HEK293T (cell line): ENCODE measurements at places on chromosomes 16 and 17.

- no peak for DNase-seq
These were observed 589.8 kb downstream of the HS3ST4 start for GRCh38 chr16:26281381-26282110.

DNA sequence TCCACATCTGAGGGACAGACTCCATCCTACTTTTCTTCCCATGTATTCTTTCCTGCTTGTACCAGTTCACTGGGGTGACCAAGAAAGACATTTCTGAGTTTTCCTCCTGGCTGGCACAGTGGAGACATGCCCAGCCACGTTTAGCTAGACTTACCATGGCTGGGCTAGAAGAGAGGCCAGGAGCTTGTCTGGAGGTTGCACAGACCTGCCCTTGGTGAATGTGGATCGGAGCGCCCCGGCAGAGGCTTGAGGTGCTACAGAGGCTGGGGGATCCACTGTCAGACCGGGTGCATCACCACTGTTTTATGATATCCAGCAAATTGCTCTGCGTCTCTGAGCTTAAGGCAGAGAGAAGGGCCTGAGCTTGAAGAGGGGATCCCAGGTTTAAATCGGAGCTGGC, 3.5 kb downstream of the IL4R start:
- DNase-seq = no peak

DNA sequence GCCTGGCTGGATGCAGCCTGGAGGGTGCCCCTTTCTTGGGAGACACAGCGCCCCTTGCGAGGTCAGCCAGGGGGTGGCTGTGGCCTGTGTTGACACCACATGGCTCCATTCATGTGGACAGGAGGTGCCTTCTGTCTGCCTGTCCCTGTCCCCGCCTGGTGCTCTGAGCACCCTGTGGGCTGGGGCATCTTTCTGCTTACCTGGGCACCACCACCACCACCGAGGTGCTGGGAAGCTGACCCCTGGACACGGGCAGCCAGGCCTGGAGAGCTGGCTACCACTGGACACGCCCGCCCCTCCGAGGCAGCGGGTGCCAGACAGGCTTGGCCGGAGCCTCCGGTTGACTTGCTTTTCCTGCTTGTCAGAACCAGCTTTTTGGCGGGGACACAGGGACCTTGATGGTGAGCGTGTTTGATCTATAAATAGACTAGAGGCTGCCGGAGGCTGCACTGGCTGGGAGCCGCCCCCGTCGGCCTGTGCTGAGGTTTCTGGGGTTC, 121.3 kb upstream of the GSE1 start:
- DNase-seq = no peak

DNA sequence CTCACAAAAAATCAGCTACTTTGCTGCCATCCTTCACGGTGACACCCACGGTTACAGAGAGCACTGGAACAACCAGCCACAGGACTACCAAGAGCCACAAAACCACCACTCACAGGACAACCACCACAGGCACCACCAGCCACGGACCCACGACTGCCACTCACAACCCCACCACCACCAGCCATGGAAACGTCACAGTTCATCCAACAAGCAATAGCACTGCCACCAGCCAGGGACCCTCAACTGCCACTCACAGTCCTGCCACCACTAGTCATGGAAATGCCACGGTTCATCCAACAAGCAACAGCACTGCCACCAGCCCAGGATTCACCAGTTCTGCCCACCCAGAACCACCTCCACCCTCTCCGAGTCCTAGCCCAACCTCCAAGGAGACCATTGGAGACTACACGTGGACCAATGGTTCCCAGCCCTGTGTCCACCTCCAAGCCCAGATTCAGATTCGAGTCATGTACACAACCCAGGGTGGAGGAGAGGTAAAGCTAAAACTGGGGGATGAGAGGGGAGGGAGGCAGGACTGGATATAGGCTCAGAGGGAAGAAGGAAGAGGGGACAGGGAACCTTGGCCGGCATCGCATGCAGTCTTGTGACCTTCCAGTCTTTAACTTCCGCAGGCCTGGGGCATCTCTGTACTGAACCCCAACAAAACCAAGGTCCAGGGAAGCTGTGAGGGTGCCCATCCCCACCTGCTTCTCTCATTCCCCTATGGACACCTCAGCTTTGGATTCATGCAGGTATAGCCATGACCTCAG, 581 bp downstream of the CD68 start:
- DNase-seq = no peak

GRCh38 chr17:16129441-16130205, 85.7 kb downstream of the NCOR1 start:
- DNase-seq = no peak

DNA sequence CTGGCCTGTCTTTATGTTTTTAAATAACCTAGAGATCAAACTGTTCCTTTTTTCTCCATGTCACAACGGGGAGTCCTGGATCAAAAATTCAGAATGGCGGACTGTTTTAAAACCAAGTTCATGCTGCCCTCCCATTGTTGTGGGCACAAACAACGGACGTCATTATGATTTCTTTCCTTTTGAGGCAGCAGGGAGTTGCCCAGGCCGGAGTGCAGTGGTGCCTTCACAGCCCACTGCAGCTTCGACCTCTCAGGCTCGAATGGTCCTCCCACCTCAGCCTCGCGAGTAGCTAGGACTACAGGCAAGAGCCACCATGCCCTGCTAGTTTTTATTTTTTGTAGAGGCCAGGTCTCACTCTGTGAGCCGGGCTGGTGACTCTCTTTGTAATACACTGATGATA, 26.5 kb downstream of the NDE1 start:
- DNase-seq = no peak

GRCh38 chr16:30766206-30766932, 4.2 kb downstream of the RNF40 start:
- DNase-seq = no peak

GRCh38 chr16:47377154-47377553, 83.7 kb downstream of the ITFG1 start:
- DNase-seq = no peak

- DNase-seq = no peak
These were observed 137.1 kb downstream of the GAS7 start for GRCh38 chr17:10061111-10061845.

- DNase-seq = no peak
These were observed 16.0 kb downstream of the DCUN1D3 start for GRCh38 chr16:20884240-20884556.

DNA sequence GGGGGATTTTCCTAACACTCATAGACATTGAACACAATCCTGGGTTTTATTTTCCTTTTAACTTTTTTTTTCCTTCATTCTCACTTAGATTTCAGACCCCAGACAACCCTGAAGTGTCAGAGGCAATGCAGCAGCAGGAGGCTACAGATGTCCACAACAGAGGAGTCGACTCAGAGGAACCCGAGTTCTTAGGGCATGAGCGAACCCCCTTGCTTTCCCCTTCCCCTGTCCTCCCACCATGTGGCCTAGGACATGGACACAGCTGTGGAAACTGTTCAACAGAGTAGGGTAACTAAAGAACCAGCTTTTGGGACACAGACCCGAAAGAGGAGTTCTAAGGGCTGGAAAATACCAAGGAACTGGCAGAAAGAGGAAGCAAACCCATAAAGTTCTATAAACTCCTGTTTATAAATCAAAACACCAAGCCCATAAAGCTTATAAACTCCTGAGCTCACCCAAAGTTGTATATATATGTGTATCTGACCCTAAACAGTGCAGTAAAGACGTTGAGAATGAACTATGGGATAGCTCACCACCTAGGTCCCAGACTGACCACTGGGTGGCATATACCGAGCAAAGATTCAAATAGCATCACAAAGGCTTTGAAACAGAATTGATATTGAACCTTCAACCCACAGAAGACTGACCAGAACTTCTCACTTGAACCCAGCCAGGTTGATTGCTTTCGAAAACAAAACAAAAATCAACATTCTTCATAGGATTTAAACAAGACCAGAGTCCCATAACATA, 33.9 kb downstream of the CMTM4 start:
- DNase-seq = peak; percentile 45

DNA sequence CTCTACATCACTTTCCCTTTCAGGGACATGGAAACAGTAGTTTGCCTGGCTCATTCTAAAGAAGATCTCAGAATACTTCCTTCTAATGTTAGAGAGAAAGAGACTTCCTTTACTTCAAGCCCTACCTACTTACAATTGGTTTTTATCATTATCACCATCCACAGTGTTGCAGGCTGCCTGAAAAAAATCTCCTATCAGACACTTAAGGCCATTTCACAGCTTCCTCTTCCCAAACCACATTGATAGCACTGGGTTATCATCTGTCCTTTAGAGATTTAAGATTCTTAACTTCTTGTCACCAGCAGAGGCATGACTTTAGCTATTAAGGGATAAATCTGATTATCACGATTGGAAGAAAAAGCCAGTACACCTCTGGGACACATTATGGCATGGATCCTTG, 178.5 kb upstream of the TBX2 start:
- no peak for DNase-seq

- no peak for DNase-seq
These were observed 36.2 kb upstream of the ABCC3 start for GRCh38 chr17:50598487-50598886.
